ENCODE measurements at places on chromosomes 12 and 14.
A peak's percentile ranks its signal among the peaks of the same experiment; 100 is the strongest.

DNA sequence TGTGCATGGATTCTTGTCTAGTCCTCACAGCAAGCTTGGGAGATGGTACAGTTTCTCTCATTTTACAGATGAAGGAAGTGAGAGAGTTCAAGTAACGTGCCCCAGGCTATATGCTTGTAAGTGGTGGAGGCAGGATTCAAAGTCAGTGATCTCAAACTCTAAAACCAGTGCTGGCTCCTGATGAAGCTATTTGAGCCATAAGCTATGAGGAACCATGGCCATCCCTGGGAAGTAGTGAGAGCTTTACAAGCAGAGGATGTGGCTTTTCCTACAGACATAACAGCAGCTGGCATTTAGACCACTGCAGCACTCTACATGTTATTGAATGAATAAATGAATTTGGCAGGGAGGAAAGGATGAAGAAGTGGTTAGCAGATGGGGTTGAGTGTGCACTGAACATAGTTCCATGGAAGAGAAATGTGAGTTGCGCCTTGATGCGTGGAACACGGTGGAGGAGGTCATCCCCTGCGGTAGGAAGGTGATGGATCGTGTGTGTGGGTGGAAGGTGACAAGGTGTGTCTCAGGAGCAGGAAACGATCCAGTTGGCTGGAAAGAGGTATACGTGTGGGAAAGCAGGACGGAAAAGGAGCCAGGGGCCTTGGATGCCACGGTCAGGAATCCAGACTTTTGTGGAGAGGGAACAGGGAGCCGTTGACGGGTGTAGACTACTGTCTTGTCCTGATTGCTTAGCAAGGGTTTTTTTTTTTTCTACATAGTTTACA is 65.2 kb downstream of the RFX4 start:
- no peak for DNase-seq

DNA sequence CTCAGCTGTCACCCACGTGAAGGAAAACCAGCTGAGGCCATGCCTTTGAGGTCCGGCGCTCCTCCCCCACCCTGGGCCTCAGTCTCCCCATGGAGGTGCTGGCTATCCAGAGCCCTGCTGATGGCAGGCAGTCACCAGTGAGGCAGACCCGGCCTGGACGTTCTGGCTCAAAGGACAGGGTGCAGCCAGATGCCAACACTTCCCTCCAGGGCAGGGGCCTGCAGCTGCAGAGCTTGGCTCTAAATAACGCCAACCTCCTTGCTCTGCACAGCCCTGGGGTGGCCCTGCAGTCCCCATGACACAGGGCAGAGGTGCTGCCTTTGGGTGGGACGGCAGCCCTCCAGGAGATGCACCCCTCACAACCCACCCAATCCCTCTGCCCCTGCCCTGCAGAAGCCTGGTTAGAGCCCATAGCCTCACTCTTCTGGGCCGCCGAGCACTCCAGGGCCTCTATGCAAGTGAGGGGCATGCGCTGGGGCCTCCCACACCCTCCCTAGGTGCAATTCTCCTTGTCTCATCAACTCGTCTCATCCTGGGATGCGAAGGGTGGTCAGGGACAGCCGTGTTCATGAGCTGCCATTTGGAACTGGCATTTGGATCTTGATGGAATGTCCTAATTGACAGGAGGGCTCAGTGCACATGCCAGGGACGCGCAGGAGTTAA is 30.4 kb downstream of the CCDC85C start:
- DNase-seq = no peak

GRCh38 chr12:56153678-56154065 is 1.3 kb downstream of the MYL6B start:
- DNase-seq = no peak

DNA sequence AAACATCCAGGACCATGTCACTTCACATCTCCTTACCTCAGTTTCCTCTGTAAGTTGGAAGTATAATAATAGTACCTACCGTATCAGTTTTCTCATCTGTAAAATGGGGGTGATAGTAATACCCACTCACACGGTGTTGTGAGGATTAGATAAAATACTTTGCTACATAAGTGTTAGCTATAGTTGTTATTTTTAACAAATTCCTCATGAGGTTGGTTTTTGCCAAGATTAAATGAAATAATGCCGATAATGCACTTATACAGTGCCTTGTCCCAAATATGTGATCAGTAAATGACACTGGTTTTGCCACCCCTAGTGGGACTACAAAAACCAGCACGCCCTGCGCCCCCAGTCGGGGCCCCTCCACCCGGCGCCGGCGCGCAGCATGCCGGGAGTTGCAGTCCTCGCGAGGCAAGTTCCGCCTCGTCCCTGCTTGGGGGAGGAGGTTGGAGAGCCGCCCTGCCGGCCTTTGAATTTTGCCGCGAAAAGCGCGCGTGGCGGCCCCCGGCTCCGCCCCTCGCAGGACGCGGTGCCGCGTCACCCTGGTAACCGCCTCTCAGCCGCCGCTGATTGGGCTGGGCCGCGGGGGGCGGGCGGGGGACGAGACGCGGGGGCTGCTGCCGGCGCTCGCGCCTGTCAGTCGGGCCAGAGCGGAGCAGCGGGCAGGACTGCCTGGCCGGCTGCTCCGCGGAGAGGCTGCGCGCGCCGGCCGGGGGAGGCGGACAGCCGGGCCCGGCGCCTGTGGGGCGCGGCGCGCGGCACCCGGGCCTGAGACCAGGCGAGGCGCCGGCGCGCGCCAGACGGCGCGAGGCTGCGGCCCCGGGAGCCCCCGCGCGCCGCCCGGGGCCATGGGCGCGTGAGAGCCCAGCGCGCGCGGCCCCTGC is at the start of gene FAM222A:
TSS of gene FAM222A (plus strand) at position 639 of the 884 bp plus-strand sequence. CDS start 30,322 bp downstream, outside the sequence.
- DNase-seq = peak; percentile 91

GRCh38 chr12:122966743-122967550 is 684 bp upstream of the ABCB9 start:
- DNase-seq = no peak

- no peak for DNase-seq
Observed at GRCh38 chr12:105920161-105920684, 218.5 kb downstream of the NUAK1 start.

DNA sequence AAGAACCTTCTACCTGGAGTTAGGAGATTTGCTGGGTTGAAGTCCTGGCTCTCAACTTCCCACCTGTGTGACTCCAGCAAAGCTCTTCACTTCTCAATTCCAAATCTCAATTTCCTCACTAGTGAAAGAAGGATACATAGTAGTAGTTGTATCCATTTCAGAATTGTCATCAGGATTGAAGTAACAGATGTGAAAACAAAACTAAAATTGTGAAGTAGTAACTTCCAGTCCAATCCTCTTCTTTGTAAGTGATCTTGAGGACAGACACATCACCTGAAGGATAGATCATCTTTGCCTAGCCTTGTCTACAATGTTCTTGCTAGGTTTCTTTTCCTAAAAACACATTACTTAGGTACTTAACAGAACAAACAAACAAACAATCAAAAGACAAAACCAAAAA is 1.2 kb upstream of the LRRK2 start:
- DNase-seq = no peak

DNA sequence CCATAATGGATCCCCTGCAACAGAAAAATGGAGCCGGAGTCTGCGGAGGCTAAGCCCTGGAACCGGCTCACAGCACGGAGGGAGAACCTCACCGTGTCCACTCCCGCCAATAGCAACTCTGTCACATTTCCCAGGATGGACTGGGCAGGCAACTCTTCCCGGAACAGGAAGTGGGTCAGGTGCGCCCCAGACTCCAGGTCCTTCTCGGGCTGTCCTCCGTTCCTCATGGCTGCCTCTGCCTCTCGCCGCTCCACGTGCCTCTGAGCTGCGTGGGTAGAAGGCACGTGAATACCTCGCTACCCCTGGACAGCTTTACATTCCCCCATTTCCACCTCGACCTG is 2.2 kb downstream of the CYP27B1 start:
- DNase-seq = no peak

DNA sequence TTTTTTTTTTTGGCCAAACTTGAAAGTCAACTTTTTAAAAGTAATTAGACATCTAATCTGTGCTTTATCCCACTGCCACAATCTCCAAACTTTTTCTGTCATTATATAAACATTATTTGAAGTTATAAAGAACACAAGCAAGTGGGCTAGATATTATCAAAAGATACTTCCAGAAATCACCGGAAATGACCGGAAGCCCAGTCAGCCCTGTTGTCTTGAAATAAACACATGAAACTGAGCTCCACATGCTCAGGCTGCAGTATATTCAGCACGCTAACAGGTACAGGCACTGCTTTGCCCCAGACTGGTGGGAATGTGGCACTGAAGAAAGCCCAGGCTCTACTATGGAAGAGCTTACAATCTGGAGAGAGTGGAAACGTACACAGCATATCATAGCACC is 158.9 kb upstream of the PLEKHG7 start:
- DNase-seq = no peak

DNA sequence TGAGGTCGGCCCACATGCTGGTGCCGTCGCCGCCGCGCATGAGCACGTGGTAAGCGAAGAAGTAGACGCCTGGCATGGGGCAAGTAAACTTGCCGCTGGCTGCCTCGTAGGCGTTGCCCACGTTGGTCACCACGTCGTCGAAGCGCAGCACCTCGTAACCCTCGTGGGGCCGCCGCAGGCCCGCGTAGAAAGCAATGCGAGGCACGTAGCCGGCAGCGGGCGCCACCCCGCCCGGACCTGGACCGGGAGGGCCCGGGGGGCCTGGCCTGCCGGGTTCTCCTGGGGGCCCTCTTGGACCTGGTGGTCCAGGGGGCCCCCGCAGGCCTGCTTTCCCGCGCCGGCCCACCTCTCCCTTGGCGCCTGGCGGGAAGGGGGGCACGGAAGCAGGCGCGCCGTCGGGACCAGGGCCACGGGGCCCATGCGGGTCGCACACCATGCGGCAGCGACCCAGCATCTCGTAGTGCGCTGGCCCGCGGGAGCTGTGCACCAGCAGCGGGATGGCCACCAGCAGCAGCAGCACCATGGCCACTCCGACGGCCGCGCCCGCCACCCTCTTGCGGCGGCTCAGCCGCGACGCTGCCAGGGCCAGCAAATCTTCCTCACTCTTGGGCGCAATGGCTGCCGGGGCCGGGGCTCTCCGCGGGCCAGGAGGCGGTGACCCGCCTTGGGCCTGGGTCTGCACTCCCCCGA is 888 bp downstream of the C1QL4 start:
- no peak for DNase-seq

GRCh38 chr14:104152246-104152575 is 13.8 kb downstream of the KIF26A start:
- DNase-seq = no peak

GRCh38 chr12:68530965-68531364 is 79.7 kb upstream of the RAP1B start:
- DNase-seq = no peak

DNA sequence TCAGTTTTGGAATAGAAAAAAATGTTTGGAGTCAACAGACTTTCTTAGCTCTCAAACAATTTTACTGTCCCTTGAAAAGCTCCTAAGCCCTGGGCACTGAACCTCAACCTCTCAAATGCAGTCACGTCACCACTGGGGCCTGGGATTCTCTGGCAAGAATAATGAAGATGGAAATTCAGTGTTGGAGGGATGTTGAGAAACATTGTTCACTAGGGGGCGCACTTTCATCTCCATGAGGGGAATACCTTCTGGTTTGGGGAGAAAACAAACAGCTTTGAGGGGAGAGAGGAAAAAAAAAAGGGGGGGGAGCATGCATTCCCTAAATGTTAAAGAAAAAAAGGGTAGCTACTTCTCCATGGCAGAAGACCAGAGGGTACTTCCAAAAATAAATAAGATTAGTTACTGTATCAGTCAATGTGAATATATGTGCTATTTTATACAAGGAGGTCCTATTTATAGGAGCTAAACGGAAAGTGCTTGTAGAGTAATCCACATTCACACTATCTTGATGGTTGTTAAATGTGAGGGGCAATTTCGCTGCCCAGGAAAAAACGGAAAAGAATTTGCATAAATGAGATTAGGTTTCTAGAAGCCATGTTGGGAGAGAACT is 5.8 kb upstream of the TBPL2 start:
- DNase-seq = no peak

GRCh38 chr12:100447381-100447780 is 26.3 kb upstream of the NR1H4 start:
- DNase-seq = no peak

DNA sequence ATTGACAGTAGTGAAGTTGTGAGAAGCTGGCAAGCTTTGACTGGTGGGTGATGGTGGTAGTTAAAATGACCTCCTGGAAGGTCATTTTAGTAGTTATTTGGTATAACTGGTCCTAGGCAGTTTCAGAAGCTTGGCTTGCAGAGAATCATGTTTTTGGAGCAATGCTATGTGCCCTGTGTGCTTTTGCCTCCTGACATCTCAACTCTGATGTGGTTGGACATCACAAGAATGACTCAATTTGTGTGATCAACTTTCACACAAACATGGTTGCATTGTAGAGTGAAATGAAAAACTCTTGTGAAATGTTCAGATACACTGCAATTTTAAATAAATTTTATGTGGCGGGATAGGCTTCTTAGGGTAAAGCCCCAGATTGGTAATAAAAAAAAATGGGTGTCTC is 8.3 kb upstream of the ABCD2 start:
- DNase-seq = no peak

DNA sequence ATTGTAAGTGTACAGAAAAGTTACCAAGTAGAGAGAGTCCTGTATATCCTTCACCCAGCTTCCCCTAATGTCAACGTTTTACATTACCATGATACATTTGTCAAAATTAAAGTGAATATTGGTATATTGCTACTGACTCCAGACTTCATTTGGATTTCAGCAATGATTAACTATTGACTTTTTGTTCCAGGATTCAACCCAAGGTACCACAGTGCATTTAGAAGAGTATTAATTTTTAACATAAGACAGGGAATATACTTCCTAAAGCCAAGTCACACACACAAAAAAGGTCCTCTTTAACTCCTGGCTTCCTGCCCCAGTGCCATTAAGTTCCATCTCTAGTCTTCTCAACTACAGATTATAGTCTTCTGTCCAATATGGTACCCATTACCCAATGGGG is 75.5 kb upstream of the RBM19 start:
- no peak for DNase-seq

GRCh38 chr12:12724421-12725085 is 7.4 kb downstream of the CDKN1B start:
- no peak for DNase-seq

GRCh38 chr14:30443368-30444007 is 115.5 kb upstream of the G2E3 start:
- no peak for DNase-seq

GRCh38 chr14:70436867-70437266 is 15.1 kb upstream of the ADAM21 start:
- DNase-seq = no peak

- no peak for DNase-seq
Observed at GRCh38 chr14:99698642-99699041, 14.5 kb downstream of the CYP46A1 start.

DNA sequence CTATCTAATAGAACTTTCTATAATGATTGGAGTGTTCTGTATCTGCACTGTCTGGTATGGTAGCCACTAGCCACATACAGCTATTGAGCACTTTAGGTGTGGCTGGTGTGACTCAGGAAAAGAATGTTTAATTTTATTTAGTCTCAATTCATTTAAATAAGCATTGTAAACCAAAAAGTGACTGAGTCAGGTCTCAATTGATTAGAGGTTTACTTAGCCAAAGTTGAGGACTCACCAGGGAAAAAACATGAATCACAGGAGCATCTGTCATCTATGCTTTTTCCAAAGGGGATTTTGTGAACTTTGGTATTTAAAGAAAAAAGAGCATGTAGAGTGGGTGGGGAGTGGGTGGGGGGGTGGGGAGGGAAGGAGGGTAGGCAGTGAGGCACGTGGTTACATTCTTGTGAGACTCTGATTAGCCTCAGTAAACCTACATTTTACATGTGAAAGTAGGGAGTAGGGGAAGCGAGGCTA is 473.1 kb downstream of the ATP23 start:
- DNase-seq = no peak

GRCh38 chr14:82935691-82936090 is 1402.0 kb upstream of the SEL1L start:
- DNase-seq = no peak
